WERI-Rb-1 (cell line): ENCODE measurements at places on chromosomes 5 and 9.

DNA sequence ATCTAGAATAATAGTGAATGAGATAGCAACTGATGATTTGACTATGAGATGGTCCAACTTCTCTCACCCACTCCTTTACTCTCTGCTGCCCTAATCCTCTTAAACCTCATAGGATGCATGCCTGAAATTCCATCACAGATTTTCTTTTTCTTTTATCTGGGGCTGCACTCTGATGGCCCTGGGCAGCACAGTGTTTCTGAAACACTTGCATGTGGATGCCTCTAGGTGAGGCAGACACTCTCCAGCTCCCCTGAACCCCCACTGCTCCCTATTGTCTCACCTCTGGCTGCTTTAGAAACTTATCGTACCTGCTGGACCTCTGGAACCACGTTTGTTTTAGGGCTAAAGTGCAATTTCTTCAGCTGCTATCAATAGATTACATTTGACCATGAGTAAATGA, 67.5 kb downstream of the HTR4 start:
- DNase-seq = no peak

DNA sequence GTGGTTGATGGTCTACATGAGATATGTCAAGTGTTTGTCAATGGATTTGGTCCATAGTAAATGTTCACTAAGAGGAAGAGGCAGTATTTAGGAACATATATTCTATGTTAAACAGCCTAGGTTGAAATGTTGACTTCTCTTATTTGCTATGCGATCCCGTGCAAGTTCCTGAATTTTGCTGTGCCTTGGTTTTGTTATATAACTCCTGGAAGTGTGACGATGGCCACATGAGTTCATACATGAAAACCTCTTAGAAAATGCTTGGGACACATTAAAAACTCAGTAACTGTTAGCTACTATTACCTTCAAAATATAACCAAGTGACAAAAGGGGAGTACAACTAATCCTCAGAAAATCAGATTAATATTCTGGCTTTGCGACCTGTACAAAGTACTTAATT, 21.9 kb upstream of the FBXW2 start:
- DNase-seq = no peak

- DNase-seq = peak; percentile 82
These were observed 3.7 kb upstream of the WDR31 start for GRCh38 chr9:113343732-113344231.

DNA sequence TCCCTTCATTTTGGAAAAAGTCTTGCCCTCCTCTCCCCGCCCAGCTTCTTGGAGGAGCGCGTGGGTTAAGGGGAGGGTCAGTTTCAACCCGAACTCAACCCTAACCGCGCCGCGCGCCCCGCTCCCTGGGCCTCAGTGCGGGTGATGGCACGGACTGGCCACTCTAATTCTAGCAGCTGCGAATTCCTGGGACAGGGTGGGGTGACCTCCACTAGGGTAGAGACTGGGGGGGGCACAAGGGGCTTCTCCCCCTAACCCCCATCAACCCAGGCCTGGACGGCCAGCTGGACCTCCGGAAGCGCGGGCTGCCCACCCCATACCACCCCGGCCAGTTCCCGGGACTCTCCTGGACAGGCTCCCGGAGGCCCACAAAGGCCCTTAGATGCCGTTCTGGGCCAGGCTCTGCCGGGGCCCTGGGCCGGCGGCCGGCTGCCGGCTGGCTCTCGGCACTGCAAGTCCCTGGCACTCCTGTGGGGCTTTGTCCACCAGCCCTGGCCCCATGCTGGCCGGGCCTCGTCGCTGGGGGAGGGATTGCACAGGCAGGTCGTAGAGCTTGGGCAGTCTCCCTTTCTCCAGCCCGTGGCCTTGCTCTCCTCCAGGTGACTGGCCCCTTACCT, 7.2 kb upstream of the PSD2 start:
- no peak for DNase-seq

GRCh38 chr9:127448112-127448805, 2.9 kb downstream of the RPL12 start:
- DNase-seq = no peak

DNA sequence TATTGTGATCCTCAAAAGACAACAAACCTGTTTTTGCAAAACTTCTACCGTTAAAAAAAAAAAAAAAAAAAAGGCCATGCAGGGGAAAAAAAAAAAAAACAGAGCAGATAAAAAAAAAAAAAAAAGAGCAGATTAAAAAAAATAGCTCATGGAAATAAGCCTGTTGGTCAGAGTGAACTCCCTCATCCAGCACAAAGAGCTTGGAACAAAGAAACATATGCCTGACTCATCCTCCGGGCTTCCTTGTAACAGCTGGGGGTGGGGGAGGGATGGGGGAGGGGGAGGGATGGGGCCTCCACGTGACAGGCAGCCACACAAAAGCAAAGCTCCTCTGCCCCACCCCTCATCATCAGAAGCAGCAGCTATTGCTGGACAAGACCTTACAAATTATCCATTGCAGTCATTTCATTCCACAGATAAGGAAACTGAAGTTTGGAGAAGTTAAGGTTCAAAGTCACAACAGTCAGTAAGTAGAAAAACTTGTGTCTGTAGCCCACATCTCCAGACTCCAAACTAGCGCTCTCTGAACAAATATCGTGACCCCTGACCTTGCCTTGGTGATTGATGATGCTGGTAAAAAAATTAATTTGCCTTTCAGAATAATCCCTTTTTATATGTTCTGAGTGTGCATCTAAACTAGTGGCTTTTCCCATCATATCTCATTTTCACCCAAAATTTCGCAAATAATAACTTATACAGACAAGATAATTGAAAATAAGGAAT, 38.9 kb downstream of the SLC35D2 start:
- peak; percentile 79 for DNase-seq

GRCh38 chr5:126645132-126645531, 44.4 kb downstream of the PHAX start:
- DNase-seq = no peak

- DNase-seq = no peak
These were observed 16.1 kb downstream of the NR6A1 start for GRCh38 chr9:124755061-124755460.

DNA sequence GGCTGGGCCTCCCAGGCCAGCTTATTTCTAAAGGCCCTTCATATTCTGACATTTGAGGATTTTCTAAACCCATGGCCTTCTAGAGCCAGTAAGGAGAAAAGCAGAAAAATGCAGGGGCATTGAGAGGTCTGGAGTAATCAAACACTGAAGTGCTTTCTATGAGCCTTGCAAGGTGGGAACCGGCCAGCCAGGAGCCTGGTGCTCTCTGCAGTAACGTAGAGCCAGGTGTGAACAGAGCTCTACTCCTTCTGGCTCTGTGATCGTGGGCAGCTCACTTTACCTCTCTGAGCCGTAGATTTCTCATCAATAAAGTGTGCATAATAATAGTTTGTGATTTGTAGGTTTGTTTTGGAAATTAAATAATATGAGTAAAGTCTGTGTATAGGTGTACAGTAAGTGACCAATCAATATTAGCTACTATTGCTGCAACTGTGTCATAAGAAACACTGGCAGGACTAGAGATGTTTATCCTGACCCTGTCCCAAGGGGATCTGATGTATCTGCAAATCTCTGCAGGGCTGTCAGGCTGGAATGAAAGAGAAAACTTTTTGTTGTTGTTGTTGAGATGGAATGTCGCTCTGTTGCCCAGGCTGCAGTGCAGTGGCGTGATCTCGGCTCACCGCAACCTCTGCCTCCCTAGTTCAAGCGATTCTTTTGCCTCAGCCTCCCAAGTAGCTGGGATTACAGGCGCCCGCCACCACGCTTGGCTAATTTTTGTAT, 2.7 kb downstream of the SYNPO start:
- no peak for DNase-seq

- no peak for DNase-seq
These were observed 148.8 kb downstream of the RAB3C start for GRCh38 chr5:58731641-58732040.

DNA sequence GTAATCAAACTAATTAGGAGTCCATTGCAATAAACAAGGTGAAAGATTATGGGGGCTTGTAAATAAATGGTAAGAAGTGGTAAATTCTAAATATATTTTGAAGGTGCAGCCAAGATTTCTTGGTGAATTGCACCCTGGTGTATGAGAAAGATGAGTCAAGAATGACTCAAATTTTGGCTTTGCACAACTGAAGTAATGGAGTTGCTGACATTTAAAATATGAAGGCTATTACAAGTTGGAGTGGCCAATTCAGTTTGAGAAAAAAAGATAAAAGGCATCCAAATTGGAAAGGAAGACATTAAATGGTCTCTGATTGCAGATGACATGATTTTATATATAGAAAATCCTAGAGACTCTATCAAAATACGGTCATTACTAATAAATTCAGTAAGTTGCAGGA, 2330.6 kb downstream of the MAT2B start:
- no peak for DNase-seq

DNA sequence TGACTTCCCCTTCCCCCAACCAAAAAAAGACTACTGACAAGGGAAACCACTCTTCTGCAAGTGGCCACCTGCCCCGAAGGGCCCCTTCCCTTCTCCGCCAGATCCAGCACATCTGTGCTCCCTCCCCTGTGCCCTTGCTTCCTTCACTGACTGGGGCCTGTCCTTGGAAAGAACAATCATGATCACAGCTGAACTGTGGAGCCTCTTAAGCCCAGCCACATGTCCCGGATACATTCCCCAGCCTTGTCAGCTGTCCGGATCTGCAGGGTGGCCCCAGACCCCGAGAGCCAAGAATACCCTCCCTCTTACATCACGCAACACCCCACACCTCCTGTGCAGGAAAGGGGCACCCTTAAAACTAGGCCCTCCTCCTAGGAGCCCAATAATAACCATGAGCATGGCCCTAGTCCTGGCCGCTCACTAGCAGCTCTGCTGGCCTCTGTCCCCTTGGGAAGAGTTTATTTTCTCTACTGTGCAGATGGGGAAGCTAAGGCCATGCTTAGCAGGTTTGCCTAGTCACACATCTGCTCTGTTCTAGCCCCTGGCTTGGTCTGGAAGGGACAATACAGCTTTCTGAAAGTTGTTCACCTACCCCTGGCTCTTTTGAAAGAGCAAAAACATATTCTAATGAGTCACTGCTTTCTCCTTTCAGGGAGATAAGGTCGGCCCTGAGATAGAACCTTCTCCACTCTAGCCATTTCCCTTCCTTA, 3.8 kb downstream of the SPRY4 start:
- DNase-seq = peak; percentile 60

DNA sequence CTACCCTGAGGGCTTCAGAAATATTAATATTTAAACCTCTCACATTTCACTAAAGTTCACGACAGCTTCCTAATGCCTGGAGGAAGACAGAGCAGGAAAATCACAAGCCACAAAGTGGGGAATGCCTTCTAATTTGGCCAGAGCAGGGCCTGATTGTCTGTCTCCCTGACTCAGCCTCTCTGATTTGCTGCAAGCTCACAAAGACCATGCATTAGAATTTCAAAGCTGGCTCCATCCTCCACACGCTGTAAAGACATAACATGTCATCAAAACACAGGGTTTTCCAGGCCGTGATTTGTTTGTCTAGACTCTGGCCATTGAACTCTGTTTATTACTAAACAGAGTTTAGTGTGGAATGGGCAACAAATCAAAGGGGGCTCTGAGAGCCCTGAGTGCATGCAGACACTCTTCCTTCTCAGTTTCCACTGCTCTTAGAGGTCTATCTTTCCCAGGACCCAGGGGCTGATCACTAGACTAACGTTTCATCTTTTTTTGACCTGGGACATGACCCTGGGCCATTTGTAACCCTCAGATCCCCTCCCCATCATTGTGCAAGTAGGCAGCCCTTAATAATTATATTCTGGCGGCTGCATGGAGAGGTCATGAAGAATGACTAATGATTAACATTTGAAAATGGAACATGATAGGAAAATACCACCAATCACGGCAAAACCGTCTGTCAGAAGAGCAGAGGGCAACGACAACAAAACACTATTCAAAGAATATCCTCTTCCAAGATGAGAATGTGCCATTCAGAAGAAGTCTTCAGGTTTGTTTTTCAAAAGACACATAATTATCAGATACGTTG, 140.2 kb downstream of the ENC1 start:
- no peak for DNase-seq

DNA sequence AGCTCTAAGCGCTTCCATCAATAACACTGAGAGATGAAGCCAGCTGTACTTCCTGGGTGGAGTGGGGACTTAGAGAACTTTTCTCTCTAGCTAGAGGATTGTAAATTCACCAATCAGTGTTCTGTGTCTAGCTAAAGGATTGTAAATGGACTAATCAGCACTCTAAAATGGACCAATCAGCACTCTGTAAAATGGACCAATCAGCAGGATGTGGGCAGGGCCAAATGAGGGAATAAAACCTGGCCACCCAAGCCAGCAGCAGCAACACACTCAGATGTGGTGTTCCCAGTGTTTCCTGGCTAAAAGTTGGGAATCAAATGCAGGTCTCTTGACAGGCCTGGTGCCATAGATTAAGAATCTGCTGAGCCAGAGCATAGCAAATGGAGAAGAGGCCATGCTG, 60.5 kb downstream of the ALDH7A1 start:
- DNase-seq = no peak

DNA sequence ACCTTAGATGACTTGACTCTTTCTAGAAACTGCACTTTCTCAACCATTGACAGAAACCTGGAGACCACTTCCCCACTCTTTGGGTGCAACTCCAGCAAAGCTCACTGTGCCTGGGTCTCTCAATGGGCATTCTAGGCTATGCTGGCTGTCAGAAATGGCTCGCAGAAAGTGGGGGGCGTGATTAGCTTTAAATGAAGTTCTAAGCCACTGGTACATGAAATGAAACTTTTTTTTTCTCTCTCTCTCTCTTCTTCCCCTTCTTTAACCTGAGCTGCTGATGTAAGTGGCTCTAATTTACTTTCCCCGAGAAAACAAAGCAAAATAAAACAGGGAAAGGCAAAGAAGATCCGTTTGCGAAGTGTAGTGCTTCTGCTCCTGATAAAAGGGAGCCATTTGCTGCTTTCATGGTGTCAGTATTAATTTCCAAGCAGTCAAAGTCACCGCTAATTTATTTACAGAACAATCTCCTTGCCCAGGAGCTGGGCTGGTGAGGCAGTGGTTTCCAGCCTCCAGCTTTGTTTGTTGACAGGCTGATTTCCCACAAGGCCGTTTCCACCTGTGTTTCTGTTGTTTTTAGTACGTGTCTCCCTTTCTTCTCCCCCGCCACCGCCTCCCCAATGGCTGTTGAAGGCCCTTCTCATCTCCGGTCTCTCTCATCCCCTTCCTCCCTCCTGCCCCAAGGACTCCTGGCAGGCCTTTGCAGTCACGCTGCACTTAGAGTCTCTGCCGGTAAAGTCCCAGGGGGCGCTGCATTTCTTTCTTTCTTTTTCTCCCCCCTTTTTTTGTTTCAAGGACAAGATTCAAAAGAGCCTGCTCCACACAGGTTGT, 422.9 kb downstream of the EBF1 start:
- DNase-seq = peak; percentile 26

DNA sequence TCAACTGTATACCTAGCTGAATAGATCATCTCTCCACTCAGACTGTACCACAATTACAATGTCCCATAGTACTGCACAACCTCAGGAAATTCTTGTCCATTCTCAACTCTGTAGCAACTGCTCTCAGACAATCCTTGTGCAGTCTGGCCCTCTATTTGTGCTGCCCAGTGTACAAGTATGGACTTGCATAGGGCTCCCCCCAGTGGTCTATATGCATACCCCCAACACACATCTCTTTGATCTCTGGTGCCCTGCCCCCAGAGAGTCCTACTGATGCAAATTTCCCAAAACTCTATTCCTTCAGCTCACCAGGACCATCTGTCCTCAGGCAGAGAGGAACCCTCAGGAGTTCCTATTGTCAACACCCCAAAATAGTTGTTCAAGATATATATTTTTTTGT, 205.3 kb downstream of the SLCO4C1 start:
- DNase-seq = peak; percentile 71
